Psoas muscle (tissue), 8 donors: ENCODE measurements at places on chromosomes 12 and 14. TPM values are rescaled to one million over a fixed set of nuclear protein-coding genes. Genes with fewer than 3 reads are reported as not detected.

The IRAK3 gene
- total RNA-seq: 1.5 TPM

The GALNT8 gene
- 0.34 TPM for total RNA-seq

The HSPB8 gene
- total RNA-seq: 659 TPM

DNA sequence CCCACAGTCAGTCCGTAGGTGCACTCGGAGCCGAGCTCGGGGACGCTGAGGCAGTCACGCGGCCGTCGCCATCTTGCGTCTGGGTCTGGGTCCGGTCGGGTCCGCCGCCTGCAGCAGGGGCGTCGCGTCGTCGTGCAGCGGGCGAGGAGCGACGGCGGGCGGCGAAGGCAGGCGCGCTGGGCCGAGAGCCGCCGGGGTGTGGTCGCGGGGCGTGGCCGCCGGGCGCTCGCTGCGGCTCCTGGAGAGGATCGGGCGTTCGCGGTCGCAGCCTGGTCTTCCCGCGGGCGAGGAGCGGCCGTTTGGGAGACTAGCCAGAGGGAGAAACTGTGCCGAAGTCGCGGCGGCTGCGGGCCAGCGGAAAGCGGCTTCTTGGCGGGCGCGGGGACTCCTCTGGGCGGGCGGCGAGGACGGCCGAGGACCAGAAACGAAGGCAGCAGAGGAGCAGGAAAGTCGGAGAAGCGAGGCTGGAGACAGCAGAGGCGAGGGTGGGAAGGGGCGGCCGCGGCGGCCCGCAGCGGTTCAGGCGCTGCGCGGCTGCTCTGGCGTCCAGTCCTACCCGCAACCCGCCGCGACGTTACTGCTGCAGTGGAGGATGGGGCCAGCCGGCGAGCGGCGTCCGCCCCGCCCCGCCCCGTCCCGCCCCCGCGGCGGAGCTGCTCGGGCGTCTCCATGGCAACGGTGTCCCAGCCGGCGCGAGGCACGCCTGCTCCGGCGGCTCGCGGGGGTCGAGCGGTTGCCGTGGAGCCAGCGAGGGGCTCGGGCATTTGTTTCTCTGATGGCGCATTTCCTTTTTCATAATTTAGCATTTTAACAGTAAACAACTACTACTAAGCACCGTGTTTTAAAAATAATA, at the start of gene PNMA1:
Gene PNMA1, minus strand, starts transcription at position 582 of the 853 bp plus-strand sequence. CDS start 745 bp downstream, outside the sequence.
- DNase-seq: peak; percentile 88

DNA sequence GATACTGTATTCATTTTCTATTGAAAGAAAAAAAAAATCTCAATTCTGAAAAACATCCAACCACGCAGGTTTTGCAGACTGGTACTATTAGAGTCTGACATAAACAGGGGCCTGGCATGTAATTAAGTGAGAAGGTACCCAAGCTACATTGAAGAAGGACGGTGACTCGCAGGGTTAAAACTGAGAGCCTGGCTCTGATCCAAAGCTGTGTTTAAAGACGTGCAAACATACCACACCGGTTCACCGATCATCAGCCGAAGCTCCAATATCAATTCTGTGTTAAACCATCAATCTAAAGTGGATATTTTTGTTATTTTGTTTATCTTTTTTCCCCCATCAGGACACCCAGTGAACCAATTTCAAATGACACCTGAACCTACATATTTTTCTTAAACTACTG, 108.1 kb upstream of the DIO3 start:
- DNase-seq: no peak

DNA sequence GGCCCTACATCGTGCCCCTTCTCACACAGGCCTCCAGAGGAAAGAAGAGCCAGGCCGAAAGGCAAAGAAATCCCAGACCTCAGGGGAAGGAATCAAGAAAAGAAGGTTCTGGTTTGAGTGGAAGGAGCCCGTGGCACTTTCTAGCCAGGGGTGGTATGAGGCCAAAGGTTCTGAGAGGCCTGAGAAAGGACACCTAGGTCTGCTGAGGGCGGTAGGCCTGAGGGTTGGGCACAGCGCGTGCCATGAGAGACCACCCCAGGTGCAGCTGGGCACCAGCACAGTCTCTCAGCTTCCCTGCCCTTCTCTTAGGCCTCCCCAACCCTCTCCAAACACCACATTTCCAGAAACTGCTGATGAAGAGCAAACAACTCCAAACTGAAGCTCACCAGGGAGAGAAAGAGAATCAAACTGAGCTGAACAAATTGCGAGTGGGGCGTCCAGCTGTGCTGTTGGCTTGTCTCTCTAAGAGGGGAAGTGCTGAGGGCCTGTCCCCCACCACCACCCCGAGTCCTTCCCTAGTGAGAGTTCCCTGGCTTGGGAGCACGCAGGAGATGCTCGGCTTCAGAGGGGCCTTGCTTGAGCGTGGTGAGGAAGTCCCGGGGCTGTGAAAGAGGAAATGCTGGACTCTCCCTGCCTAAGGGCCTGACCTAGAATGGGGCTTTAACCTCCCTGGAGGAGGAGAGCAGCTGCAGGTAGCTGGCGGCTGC, 184.8 kb downstream of the ZFP36L1 start:
- DNase-seq: no peak

GRCh38 chr14:30620178-30620577, 1.9 kb upstream of the SCFD1 start:
- DNase-seq: no peak

GRCh38 chr12:77835969-77836368, 5.3 kb downstream of the NAV3 start:
- DNase-seq: no peak

GRCh38 chr12:22477894-22478287, 66.5 kb downstream of the C2CD5 start:
- no peak for DNase-seq

DNA sequence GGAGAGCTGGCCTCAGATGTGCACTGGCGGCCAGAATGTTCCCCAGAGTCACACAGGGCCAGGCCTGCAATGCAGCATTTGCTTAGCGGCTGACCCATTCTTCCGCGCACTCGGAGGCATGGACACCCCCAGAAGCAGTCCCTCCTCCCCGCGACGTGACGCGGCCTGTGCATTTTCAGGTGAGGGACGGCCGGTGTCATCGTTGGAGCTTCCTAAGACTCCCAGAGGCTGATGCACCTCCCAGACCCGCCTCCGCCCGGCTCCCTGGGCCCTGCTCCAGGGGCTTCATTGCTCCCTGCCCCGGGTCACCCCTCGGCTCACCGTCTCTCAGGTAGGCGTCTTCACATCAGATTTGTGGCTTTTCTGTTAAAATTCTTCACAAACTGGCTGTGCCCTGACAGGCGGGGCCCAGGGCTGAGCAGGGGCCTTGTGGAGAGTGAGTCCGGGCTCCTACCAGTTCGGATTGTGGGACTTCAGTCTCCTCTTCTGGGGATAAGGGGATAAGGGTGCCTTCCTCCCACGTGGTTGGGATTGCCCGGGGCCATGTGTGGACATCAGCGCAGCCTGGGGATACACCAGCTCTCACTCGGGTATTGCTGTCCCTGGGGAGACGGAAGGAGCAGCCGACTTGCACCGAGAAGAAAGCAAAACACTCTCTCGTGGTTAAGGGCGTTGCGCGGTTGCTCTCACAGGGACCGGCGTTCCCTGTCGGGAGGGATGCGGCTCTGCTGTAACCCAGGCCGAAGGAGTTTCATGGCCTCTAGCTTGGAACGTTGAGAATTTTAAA, 249.1 kb downstream of the ADGRD1 start:
- DNase-seq: no peak

DNA sequence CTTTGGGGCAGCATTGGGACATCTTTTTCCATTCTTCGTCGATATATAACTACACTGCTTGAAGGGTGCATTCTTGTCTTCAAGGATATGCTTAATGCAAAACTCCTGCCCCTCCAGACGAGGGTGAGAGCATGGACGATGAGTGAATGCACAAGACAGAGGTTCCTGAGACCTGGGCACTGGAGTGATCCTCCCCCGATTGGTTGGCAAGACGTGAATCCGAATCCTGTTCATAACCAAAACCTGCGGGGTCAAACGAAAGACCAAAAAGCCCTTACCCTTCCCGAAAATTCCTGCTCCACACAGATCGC, 684 bp downstream of the KANSL2 start:
- DNase-seq: no peak

DNA sequence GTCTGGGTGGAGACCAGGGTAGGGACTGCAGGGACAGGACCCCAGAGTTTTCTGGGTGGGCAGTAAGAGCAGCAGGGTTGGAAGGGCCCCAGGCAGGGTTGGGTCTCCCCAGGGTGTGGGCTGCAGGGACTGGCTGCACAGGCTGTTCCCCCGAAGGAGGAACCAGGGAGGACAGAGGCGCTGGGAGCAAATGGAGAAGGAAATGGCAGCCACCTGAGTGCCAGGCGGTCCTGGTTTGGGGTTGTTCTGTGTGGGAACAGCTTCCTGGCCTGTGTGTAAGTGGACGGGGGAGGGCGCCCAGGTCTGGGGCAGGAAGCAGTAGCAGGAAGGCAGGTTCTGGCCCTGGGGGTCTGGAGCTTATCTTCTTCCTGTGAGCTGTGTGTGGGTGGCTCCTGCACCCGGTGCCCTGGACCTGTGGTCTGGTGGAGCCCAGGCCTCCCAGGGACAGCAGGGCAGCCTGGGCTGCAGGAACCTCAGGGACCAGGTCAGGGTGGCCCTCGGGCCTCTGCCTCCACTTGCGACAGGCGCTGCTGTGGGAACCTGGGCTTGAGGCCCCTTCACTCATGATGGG, 372.8 kb downstream of the TMEM121 start:
- peak; percentile 9 for DNase-seq

GRCh38 chr14:36478782-36479181, 41.2 kb downstream of the NKX2-1 start:
- no peak for DNase-seq
